PC-3 (cell line): ENCODE measurements at places on chromosomes 2 and 18. TPM values are rescaled to one million over a fixed set of nuclear protein-coding genes. Genes with fewer than 3 reads are reported as not detected.

- peak; percentile 62 for DNase-seq
These were observed 9.9 kb upstream of the WNT6 start for GRCh38 chr2:218849721-218850120.

Gene PROKR1
- total RNA-seq = 0.12 and 0.26 TPM in 2 replicates

- no peak for DNase-seq
These were observed 1.9 kb downstream of the IL36G start for GRCh38 chr2:112979731-112980130.

DNA sequence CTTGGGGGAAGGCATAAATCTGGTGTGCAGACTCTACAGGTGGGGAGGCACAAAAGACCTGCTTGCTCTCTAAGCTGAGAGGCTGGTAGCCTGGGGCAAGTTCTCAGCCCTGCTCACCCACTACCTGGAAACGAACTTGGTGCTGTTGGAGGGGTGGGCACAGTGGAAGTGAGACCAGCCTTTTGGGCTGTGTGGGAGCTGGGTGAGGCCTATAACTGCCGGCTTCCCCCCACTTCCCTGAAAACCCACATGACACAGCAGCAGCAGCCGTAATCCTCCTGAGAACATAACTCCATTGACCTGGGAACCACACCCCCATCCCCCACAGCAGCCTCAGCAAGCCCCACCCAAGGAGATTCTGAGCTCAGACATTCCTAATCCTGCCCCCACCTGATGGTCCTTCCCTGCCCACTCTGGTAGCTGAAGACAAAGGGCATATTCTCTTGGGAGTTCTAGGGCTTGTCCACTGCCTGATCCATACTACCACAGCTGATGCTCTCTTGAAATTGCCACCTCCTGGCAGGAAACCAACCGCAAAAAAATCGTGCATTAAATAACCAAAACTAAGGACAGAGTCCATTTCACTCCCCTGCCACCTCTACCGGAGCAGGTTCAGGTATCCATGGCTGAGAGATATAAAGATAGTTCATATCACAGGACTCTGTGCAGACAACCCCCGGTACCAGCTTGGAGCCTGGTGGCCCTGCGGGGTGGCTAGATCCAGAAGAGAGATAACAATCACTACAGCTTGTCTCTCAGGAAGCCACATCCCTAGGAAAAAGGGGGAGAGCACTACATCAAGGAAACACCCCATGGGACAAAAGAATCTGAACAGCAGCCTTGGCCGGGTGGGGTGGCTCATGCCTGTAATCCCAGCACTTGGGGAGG, 178.1 kb downstream of the NDUFA10 start:
- DNase-seq = no peak

Gene ZDBF2
- 1.9 and 4.2 TPM in 2 replicates for total RNA-seq

GRCh38 chr18:5395860-5396448, 100.4 kb upstream of the ZBTB14 start:
- DNase-seq = no peak

DNA sequence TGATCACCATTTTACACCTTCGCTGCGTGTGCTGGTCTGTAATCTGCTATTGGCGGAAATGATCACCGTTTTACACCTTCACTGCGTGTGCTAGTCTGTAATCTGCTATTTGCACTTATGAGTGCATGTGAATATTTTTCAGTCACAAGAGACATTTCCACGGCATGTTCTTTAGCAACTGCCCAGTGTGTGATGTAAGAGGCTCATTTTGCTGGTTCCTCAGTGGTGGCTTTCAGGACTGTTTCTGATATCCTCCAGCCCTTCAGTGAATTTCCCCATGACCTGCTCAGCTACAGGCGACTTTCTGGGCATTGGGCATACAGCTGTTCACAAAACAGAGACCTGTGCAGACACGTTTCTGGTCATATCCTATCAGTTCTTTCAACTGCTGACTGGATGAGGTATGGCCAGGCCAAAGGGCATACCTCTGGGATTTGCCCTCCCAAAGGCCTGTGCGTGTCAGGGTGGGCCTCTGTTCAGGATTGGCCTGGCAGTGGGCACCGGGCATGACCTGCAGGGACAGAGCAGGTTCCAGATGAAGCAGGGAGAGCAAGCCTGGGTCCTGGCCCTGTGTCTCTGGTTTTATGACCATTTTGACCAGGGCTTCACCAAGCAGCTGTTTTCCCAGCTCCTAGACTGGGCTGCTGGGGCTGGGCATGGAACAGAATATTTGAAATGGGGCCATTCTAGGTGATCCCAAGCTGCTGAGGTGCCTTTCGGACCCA, 521 bp upstream of the PROM2 start:
- DNase-seq = no peak

DNA sequence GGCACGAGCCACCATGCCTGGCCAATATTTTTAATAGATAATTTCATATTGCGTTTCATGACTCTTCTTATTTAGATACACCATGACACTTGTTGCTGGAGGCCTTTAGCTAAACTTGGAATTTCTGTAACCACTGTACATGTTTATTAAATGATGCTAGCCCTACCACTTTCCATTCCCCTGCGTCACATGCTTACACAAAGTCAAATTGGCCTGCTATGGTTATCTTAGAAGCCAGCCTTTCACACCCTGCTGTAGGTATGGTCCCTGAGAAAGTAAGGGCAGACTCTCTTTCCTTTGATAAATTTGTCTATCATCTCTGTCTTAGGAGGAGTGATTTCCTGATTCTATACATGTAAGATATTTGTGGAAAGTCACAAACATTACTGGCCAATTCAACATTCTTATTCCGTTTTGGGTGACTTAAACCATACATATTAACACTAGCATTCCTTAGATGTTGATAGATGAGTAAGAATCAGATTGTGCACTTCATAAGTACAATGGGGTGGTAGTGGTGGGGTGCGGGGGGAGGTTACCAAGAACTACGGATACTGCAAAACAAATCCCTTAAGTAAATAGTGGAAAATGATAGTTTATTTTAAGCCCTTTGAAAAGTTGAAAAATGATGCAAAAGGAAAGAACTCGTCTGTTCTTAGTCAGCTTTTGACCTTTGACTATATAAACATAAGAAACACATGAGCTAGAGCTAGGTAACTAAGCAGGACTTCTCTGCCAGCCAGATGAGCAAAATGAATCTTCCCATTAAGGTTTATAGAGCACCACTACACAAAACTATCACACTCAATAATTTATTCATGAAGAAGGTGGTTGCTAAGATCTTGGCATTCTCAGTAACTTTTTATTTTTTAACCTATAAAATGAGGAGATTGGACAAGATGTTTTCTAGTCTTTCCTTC, 7.9 kb upstream of the NDUFV2 start:
- DNase-seq = peak; percentile 84

Gene CNDP1
- not detected in 2 replicates for total RNA-seq

Gene TMEM247
- not detected in 2 replicates for total RNA-seq

DNA sequence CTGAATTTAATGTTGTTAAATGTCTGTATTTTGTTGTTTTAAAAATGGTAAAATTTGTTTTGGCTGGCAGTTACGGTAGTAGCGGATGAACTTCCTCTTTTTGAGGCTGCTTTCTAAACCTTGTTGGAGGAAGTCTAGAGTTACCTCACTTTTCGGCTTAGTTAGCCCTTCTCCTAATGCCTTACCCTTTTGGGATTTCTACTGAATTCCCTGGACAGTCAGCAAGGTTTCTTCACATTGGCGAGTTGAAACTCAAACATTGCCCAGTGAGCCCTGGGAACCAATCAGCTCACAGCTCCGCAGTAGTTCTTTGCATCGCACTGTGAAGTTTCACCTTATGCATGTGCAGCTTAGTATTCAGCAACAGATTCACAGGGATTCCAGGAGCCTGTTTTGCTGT, 55.2 kb downstream of the TMEM247 start:
- no peak for DNase-seq
